GM12892 (cell line): ENCODE measurements at places on chromosomes 1 and 21.

- no peak for DNase-seq
These were observed 597.3 kb upstream of the PLXNA2 start for GRCh38 chr1:208841436-208841835.

DNA sequence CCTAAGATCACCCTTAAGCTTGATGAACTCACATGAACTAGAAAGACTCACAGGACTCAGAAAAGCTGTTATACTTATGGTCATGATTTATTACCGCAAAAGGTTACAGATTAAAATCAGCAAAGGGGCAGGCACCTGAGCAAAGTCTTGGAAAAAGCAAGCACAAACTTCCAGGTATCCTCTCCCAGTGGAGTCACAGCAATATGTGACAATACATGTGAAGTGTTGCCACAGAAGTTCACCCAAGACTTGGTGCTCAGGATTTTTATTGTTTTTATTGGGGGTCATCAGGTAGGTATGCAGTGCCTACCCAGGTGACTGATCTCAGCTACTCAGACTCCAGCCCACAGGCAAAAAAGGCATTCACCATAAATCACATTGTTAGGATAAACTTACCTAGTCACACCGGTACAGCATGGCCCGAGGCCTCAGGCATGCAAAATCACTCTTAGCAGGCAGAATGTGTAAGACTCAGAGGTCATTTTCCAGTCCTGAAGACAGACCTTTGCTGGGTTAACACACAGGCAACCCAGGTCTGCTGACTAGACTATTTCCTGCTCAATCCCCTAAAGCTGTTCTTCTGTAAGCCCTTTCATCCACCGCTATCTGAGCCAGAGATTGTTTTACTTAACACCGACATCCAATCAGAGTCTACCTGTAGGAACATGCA lies 55.6 kb downstream of the SSX2IP start:
- no peak for DNase-seq

- DNase-seq = no peak
These were observed 8.9 kb upstream of the IL12RB2 start for GRCh38 chr1:67298762-67299161.

- DNase-seq = no peak
These were observed 25.6 kb downstream of the SLX9 start for GRCh38 chr21:44965251-44966022.

- DNase-seq = no peak
These were observed 58.2 kb upstream of the GPR88 start for GRCh38 chr1:100479620-100480338.

DNA sequence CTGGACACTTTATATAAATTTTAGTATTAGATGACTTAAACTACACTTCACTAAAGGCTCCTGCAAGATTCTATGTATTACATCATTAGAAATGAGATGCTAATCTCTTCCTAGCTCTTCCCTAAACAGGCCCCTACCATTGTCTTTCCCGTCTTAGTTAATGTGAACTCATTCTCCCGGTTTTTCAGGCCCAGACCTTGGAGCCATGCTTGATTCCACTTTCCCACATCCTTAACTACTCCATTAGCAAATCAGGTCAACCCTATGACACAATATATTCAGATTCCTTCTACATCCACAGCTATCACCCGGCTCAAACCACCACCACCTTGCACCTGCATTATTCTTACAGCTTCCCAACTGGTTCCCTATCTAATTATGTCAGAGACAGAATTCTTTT lies 73.3 kb downstream of the NVL start:
- DNase-seq = no peak

DNA sequence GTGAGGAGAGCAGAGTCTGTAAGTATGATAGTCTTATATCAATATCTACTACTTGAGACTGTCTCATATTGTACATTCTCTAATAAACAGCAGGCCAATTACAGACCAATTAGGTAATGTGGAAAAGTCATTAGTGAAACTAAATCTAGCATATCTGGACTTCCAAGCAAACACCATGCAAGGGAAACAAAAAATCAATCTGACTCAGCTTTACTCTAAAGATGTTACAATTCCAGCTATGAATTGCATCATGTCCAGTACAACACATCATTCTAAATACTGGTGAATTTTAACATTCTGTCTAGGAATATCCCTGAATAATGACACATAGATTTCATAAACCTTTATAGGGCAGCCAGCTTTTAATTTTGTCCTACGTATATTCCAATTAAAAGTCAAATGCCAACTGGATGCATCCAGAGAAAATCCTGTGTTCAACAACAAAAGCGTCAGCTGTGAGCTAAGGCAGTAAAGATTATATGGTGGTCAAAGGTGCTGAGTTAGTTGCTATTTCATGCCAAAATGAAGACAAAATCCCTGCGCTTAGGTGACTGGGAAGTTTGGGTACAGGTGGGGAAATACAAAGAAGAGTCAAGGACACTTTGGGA lies 159.3 kb downstream of the TTLL7 start:
- DNase-seq = no peak

DNA sequence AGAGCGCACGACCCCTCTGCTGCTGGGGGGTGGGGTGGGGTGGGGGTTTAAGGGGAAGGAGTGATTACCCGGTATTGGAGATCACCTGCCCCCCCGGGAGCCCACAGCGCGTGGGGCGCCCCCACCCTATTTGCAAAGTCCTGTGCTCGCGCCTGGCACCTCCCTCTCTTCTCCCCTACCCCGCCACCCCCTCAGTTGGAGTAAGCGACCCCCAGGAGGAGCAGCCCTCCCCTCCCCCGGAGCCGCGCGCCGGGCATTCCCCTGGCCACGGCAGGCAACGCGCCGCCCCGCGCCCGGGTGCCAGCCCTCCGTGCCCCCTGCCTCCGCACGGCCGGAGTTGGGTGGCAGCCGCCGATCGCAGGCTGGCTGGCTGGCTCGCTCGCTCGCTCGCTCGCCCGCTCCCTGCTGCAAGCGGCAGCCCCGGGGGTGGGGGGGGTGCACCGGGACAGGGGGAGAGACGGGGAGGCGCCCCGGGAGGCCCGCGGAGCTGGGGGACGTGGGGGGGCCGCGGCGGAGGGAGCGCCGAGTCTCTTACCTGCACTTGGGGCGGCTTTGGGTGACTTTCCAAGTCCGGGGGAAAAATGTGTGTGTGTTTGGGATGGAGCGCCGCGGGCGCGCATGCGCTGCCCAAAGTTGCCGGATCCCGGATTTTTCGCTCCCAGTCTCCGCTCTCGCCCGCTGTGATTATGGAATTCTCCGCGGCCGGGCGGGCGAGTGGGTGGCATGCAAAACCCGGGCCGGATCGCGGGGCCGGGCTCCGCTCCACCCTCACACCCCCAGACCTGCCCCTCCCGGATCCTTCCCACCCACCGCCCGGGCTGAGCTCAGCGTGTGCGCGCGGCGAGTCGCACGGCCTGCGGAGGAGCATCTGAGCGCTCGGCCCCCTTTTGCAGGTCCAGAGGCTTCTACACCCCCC lies at the start of gene CASZ1:
TSS of gene CASZ1 (minus strand) at position 618 of the 916 bp plus-strand sequence. CDS start 102,757 bp downstream, outside the sequence.
- no peak for DNase-seq

GRCh38 chr1:203662360-203662759 lies 35.7 kb downstream of the ATP2B4 start:
- DNase-seq = no peak

DNA sequence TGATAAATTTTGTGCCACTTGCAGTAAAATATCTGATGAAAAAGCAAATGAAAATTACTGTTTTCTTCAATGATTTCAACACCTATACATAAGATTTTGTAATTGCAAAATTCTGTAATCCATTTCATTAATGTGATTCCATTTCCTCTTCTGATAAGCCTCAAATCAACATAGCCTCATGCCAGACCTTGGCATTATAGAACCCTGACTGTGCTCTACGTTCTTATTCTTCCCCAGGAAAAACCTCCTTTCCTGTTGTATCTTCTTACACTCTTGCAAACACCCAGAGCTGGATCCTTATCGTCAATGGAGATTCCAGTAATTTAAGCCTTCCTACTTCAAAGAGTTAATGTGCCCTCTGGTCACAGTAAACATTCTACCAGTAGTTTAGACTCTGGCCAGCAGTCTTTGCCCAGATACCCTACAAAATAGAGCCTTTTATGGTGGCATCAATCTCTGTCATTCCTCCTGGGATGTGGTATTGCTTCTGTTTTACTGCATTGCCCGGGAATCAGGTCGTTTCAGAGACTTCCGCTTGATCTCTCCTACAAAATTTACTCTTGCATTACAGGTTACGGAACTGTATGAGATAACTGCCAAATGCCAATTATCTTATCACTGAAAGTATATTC lies 48.5 kb upstream of the CHRM3 start:
- no peak for DNase-seq

GRCh38 chr1:169486281-169487051 lies 722 bp upstream of the SLC19A2 start:
- no peak for DNase-seq

- no peak for DNase-seq
These were observed 2.1 kb downstream of the CLCA1 start for GRCh38 chr1:86470859-86471258.

DNA sequence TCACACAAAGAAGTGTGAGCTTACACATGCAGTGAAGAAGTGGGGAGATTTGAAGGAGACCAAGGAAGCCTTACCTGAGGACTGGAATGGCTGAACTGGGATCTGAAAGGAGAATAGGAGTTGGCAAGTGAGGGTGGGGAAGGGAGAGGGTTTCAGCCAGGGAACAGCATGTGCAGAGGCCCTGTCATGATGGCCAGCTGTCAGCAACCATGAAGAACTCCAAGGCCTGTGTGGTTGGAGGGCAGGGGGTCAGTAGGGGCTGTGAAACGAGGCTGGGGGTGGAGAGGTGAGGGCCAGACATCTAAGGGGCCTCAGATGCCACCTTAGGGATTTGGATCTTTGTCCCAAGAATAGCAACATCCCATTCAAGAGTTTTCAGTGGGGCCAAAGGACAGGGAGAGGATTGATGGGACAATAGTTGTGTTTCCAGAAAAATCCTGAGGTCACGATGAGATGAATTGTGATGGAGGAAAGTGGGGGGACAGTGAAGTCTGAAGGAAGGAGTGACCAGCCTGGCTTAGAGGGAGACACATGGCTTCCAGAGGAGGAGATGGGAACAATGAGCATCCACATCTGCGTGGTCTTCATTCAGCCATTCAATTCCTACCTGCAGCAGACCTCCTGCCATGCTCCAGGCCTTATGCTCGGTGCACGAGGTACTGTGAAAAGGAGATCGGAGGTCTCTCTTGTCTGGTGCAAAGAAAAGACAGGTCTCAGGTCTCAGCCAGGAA lies 187.6 kb downstream of the MATN1 start:
- DNase-seq = no peak

- DNase-seq = no peak
These were observed 331.8 kb downstream of the NEGR1 start for GRCh38 chr1:71950579-71950978.

DNA sequence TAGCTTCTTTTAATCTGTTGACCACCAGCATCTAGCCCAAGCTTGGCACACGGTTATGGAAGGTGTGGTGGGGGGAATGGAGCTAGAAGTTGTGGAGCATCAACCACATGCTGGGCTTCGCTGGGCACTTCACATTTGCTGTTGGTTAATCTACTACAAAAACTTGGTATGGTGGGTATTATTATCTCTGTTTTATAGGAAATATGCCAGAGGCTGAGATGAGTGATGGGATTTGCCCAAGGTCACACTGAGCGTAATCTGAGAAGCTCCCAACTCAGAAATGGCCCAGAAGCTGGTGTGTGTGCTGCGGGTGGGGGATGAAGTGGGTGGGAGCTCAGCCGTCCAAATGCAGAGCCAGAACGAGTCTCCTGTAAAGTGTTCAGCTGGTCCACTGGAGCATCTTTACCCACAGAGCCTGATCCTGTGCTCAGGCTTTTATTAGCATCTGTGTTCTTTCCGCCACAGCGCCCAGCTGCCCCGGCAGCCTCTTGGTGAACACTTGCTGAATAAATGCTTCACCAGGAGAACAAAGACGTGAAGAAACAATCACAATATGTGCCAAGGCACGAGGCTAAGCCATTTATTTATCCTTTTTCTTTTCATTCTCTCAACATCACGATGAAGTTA lies 98.6 kb upstream of the JUN start:
- no peak for DNase-seq

GRCh38 chr1:9245230-9245619 lies 10.7 kb downstream of the H6PD start:
- no peak for DNase-seq

GRCh38 chr1:66521721-66522365 lies 12.1 kb upstream of the SGIP1 start:
- DNase-seq = no peak

- no peak for DNase-seq
These were observed 19.4 kb downstream of the ZBTB40 start for GRCh38 chr1:22471078-22471477.

- DNase-seq = no peak
These were observed 1.3 kb upstream of the H3-3A start for GRCh38 chr1:226061068-226061840.

GRCh38 chr1:187010571-187011309 lies 182.0 kb downstream of the PLA2G4A start:
- no peak for DNase-seq

DNA sequence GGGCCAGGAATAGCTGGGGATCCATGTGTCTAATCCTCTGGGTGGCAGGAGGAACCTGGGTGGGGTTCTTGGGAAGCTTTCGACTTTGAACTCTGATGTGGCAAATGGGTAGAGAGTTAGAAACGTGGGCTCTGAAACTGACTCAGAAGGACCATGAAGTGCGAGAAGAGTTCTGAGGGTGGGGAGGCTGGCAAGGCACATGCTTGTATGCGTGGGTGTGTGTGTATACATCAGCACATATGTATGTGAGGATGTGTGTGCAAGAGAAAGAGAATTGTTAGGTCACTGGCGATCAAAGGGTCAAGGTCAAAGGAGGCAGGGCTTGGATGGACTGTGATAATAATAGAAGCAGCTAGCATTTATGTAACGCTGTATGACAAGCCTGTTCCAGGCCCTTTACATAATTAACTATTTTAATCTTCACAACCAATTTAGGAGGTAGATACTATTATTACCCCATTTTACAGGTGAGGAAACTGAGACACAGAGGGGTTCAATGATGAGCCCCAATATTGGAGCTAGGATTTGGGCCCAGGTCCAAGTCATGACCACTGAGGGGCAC lies 84.5 kb upstream of the POU3F1 start:
- no peak for DNase-seq

DNA sequence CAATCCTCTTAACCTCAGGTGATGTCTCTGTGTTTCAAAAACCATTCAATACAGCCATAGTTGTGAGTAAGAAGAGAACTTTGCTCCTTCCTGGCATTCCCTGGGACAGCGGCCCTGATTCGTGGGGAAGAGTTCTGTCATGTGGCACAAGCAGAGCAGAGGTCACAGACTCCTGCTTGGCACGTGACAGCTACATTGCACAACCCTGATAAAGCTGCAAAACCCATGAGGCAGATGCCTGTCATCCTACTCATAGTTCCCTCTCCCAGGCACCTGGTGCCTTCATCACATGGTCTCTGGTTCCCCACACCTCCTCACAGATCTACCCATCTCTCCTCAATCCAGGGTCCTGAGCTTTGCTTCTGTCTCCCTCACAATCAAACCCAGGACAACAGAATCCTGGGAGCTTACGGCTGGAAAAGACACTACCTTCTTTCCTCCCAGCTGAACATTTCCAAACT lies 70.8 kb downstream of the PLPP3 start:
- no peak for DNase-seq
